AG09309 (cell line): ENCODE measurements at places on chromosomes 4 and X.

DNA sequence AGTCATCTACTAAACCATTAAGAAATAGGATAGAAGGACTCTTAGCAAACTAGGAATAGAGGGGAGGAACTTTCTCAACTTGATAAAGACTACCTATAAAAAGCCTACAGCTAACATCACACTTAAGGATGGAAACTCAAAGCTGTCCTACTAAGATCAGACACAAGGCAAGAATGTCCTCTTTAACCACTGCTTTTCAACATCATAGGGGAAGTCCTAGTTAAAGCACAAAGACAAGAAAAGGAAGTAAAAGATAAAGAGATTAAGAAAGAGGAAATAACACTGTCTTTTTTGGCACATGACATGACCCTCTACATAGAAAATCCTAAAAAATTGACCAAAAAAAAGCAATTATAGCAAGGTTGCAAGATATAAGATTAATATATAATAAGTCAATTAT lies 136.6 kb downstream of the FBXW7 start:
- DNase-seq: no peak

GRCh38 chr4:103098756-103099440 lies 736 bp downstream of the BDH2 start:
- no peak for DNase-seq

DNA sequence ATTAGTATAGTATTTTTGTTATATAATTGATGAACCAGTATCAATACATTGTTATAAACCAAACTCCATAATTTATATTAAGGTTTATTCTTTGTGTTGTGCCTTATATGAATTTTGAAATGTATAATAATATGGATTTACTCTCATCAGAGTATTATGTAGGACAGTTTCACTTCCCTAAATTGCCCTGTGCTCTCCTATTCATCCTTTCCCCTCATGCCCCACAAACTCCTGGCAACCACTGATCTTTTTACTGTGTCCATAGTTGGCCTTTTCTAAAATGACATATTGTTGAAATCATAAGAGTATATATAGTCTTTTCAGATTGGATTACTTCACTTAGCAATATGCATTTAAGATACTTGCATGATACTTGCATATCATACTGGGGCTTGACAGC lies 958.1 kb upstream of the GRID2 start:
- no peak for DNase-seq

DNA sequence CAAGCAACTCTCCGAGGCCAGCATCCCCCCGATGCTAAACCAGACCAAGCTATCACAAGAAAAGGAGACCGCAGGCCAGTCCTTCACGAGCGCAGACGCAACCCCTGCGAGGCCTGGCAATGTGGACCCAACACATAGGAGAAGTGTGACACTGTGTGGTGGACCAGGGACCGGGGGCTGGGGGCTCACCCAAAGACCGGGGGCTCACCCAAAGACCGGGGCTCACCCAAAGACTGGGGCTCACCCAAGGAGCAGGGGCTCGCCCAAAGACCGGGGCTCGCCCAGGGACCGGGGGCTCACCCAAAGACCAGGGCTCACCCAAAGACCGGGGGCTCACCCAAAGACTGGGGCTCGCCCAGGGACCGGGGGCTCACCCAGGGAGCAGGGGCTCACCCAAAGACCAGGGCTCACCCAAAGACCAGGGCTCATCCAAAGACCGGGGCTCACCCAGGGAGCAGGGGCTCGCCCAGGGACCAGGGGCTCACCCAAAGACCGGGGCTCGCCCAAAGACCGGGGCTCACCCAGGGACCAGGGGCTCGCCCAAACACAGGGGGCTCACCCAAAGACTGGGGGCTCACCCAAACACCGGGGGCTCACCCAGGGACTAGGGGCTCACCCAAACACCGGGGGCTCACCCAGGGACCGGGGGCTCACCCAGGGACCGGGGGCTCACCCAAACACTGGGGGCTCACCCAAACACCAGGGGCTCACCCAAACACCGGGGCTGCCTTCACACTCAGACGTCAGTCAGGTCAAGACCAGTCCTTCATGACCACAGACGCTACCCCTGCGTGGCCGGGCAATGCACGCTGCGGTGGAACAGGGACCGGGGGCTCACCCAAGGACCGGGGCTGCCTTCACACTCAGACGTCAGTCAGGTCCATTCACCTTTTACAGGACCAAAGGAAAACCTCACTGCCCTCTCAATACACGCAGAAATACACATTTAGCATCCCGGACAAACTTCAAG lies 32.9 kb downstream of the PPP2R3B start:
- DNase-seq: no peak

- DNase-seq: no peak
These were observed 3.4 kb downstream of the RHOH start for GRCh38 chr4:40199999-40200874.

DNA sequence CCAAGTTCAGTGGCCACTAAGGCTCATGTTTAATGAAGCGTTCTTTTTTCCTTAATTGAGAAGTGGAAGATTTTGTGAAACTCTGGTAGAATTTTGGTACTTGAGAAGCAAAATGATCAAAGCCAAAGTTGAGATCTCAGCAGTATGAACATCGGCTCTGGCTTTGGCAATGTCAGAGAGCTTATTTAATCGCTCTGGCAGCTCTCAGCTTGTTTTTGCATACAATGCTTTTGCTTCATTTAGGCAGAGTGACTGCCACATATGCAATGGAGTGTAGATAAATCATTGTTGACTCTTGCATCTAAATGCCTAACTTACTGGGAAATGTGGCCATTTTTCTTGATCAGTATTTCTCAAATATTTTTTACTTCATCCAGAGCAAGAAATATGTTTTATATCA lies 135.7 kb downstream of the AASDH start:
- no peak for DNase-seq
